ENCODE measurements at places on chromosomes 1 and 21.

GRCh38 chr1:34709547-34709946 is 45.3 kb upstream of the GJB5 start:
- DNase-seq, result no peak

- no peak for DNase-seq
Observed at GRCh38 chr1:1179346-1179982, 5.8 kb downstream of the TTLL10 start.

DNA sequence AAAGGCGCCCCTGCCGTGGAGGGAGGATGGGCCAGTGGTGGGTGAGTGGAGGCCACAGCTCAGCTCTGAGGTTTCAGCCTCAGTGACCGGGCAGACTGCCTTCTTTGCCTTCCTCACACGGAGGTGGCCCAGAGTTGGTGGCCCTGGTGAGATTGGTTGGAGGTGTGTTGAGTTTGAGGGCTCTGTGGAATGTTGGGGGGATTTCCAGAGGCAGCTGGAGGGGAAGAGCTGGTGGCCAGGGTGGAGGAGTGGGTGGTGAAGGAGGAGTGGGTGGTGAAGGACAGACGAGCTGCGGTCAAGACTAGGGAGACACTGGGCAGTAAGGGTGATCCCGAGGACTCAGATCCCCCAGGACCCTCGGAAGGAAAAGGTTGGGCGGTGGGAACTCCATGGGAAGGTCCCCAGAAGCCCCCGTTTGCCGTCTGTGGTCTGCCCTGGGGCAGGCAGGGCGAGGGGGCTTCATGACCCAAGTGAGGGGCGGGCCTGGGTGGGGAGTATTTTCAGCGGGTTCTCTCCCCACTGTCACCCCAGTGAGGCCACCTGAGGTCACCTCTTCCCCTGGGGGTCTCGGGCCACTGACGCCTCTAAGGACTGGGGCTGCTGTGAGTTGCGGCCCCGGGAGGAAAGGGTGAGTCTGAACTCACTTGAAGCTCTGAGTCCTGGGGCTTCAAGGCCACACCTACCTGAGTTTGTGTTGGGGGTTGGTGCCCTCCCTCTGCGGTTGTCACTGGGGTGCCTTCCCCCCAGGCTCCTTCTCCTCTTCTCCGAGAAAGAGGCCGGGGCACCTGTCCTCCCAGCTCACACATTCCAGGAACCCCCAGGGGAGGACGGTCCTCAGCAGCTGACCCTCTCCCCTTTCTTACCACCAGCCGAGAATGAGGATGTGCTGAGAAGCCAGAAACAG is 22.7 kb upstream of the PIK3CD start:
- DNase-seq, result no peak

GRCh38 chr1:13585612-13585991 is 2.0 kb downstream of the PDPN start:
- peak; percentile 52 for DNase-seq

GRCh38 chr1:221796700-221797099 is 54.8 kb upstream of the DUSP10 start:
- no peak for DNase-seq

DNA sequence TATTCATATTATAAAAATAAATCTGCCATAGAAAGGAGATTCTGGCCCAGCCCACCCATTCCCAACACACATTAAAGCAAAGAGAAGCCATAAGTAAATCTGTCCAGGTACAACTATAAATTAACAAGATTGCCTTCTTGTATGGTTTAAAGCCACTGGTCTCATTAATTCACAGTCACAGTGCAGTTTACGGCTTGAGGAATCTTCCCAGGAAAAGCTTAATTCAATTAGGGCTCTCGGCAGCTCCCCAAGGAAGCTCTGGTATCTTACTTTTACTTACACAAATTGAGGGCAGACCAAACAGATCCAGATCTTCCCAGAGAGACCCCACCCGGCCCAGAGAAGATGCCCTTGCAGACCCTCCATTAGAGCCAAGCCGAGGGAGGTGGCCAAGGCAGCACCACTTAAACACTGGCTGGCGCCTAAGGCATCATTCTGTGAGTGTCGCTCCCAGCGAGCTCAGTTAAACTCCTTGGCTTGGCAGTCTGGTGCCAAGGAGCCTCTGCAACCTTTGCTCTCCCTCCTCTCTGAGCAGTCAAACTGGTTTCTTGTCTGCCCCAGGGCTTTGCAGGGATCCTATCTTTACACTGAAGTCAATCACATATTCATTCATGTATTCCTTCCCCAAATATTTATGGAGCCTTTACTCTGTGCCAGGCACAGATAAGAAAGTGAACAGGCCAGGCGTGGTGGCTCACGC is 10.7 kb downstream of the SLC9A1 start:
- no peak for DNase-seq

GRCh38 chr1:84110629-84111028 is 33.4 kb upstream of the PRKACB start:
- DNase-seq, result no peak

- no peak for DNase-seq
Observed at GRCh38 chr1:148264374-148265276, 112.5 kb upstream of the NBPF11 start.

- no peak for DNase-seq
Observed at GRCh38 chr1:97384294-97384968, 536.4 kb downstream of the DPYD start.

DNA sequence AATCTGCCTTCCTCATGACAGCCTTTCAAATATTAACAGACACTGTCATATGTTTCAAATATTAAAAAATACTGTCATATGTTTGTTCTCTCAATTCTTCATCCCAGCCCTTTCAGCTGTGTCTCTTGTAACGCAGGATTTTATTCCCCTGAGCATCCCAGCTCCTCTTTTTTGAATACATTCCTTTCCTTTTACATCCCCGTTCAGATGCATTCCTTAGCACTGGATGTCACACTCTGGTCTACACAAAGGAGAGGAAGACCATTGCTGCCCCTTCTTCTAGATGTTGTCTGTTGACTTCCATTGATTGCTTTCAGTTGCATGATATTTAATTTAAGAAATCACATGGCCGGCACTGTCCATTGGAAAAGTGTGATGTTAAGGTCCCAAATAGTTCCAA is 117.4 kb upstream of the PAXBP1 start:
- no peak for DNase-seq

DNA sequence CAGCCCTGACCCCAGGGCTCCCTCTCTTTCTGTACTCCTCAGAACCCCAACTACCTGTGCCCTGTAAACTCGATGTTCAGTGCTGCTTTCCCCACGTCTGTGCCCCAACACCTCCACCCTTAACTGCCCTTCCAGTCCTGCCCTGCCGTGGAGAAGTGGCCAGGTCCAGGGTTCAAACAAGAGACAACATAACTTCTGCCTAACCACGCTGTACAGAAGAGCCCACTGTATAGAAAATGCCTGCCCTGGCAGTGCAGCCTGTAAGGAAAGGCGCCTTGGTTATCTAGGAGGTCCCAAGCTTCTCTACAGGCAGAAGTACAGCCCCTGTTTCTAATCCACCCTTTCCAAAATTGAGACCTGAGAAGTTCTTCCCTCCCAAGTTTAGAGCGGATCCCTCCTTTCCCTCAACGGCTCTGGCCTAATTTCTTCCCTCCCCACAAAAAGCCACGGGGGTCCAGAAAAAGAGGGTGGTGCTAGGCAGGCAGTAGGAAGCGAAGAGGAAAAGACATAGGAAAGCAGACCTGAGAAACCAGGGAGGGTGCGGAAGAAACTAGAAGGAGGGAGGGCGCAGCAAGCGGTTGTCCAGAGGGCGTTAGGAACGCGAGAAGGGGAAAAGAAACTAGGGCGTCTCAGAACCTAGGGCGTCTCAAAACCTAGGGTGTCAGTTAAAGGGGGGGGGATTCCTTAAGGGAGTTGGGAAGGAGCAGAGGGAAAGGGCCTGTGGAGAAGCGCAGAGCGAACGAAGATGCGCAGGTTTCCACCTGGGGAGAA is 3.2 kb downstream of the DMRTA2 start:
- DNase-seq, result no peak

DNA sequence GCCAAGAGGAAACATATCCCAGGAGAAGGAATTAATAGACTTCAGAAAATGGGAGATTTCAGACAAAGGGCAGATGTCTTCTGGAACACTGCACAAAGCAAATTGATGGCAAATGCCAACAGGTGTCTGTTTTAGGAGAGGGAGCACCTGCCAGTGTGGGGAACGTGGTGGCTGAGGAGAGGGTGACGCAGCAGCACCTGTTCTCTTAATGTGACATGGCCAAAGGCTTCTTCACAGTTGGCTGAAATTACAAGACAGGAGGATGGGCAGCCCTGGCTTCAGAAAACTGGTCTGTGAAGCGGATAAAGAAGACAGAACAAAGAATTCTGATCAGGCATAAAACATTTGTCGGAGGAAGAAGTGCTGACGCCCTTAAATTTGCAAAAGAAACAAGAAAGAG is 178.7 kb upstream of the RUNX1 start:
- DNase-seq, result no peak

GRCh38 chr21:28781602-28782276 is 210.9 kb downstream of the LTN1 start:
- DNase-seq, result no peak

DNA sequence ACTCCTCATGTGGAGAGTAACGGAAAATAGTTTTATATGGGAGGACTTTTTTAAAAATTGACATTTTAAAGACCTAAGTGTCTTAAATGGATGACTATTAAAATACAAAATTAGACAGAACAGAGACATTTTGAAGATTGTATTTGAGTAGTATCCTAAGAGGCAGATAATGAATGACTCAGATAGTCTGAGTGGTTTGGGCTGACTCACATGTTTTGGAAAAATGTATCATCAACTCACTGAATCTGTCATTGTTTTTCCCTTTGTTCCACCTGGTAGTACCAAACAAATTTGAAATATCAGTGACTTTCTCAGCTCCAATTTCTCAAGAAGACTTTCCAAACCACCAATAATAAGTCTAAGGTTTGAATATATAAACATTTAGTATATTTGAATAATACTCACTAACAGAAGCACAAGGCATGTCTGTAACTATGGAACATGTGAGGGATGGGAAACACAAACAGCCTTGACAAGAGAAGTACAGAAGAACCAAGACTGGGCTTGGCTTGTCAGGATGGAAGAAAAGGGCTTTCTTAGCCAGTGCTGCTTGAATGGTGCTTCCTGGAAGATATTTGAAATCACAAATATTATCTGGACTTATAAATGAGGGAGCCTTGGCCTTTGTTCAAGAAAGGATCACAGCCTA is 90.6 kb downstream of the SGIP1 start:
- DNase-seq, result no peak

GRCh38 chr1:231278100-231278790 is 37.2 kb downstream of the GNPAT start:
- no peak for DNase-seq
